Activated naive CD8-positive, alpha-beta T cell treated with anti-CD3 and anti-CD28 coated beads, Interleukin-2, amount 10 ng/mL, durations not matched to agents 7 days and 5 days (primary cell): ENCODE measurements at places on chromosomes 4 and X.

- no peak for DNase-seq
- no peak overlapping the region for H3K27ac ChIP-seq
- H3K4me3 ChIP-seq: no peak overlapping the region
- H3K27me3 ChIP-seq: no peaks in the 10 kb centered on the region
- H3K36me3 ChIP-seq: peaks cover 2% of the 10 kb centered on the region
- H3K4me1 ChIP-seq: no peaks in the 10 kb centered on the region
These were observed 109.9 kb downstream of the AFF2 start for GRCh38 chrX:148610328-148610698.

DNA sequence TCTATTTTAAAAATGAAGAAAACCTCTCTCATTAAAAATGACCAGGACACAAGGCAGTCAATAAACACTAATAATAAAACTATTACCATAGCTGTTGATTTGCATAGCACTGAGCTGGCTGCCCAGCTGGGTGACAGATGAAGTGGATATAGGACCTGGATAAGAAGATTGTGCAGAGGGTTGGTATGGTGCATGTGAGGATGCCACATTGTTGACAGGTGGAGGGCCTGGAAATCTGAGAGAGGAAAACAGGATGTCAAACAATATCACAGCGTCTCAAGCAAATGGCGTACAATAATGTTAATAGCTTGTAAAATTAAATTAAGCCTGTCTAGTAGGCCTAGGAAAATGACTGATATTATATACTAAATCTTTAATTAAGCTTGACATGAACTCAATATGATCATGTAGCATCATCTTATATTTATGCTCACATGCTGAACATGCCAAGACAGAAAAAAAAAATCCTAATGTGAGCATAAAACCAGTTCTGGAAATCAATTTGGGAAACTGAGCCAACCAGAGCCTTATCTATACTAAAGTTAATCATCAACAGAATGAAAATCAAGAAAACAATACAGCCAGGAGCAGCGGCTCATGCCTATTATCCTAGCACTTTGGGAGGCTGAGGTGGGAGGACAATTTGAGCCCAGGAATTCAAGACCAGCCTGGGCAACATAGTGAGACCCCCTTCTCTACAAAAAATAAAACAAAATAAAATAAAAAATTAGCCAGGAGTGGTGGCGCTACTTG is 18.6 kb downstream of the SEC24D start:
- H3K27me3 ChIP-seq: no peaks in the 10 kb centered on the region
- H3K27ac ChIP-seq: no peak overlapping the region
- H3K4me1 ChIP-seq: no peaks in the 10 kb centered on the region
- H3K4me3 ChIP-seq: no peak overlapping the region
- DNase-seq: no peak

GRCh38 chr4:13529128-13529919 is 15.0 kb downstream of the NKX3-2 start:
- no peak for DNase-seq
- peaks cover 2% of the 10 kb centered on the region for H3K36me3 ChIP-seq
- H3K4me1 ChIP-seq: peaks cover 23% of the 10 kb centered on the region
- peaks cover 91% of the 10 kb centered on the region for H3K27me3 ChIP-seq
- peak overlapping the region; percentile 70 for H3K27ac ChIP-seq

DNA sequence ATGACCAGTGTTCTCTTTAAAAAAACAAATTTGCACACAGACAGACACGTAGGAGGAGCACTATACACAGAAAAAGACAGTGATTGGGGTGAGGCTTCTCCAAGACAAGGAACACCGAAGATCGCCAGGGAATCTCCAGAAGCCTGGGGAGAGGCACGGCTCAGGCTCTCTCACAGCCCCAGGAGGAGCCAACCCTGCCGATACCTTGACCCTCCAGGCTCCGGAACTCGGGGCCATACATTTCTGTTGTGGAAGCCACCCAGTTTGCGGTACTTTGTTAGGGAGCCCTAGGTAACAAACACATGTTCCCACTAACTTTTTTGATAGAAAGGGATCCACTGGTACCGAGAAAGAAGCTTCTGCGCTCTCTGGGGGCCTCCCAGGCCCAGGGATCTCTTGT is 55.8 kb downstream of the DCTD start:
- H3K4me3 ChIP-seq: no peak overlapping the region
- DNase-seq: no peak
- H3K27ac ChIP-seq: no peak overlapping the region
- no peaks in the 10 kb centered on the region for H3K27me3 ChIP-seq
- H3K4me1 ChIP-seq: peaks cover 3% of the 10 kb centered on the region

DNA sequence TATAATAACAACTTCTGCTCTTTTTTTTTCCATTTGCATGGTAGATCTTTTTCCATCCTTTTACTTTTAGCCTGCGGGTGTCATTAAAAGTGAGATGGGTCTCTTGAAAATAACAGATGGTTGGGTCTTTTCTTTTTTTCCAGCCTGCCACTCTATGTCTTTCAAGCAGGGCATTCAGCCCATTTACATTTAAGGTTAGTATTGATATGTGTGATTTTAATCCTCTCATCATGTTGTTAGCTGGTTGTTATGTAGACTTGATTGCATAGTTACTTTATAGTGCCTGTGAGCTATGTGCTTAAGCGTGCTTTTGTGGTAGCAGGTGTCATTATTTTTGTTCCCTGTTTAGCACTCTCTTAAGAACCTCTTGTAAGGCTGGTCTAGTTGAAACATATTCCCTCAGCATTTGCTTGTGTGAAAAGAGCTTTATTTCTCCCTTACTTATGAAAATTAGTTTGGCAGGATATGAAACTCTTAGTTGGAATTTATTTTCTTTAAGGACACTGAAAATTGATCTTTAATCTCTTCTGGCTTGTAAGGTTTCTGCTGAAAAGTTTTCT is 326.1 kb downstream of the SH3BGRL start:
- H3K4me3 ChIP-seq: no peak overlapping the region
- H3K36me3 ChIP-seq: no peaks in the 10 kb centered on the region
- H3K27ac ChIP-seq: no peak overlapping the region
- no peak for DNase-seq

DNA sequence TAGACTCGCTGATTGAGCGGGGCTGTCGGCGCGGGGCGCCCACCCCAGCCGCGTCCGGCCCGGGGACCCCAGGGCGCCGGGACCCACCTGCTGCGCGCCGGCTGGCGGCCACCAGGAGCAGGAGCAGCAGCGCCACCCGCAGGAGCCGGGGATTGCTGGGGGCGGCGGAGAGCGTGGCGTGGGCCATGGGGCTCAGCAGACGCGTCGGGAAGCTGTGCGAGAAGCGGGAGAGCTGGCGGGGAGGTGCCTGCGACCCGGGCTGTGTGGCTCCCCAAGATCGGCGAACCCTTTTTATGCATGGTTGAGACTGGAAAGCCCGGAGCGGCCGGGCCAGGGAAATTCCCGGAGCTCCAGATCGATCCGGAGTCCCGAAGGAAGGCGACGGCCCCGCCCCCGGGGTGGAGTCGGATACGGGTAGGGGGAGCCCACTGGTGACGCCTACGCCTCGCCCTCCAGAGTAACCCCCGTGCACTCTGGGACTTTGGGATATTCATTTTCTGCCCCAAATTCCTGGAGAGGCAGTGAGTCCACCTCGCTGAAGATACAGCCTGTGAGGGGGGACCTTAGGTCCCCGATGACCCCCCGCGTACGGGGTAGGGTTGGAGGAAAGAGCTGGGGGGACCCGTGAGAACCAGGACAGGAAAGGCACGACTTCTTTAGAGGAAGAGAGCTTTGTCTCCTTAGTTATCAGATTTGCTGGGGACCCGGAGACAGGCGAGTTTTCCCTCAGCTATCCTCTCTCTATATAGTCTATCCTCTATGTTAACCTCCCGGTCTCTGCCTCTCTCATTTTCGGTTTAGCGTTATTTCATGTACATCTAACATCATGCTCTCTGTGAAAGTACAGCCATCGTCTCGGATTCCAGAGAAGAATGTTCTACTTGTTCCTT is at the start of gene CXCL3:
Gene CXCL3, minus strand, starts transcription at position 265 of the 890 bp plus-strand sequence. Its CDS starts 78 bp downstream, at position 187.
- peaks cover 6% of the 10 kb centered on the region for H3K4me1 ChIP-seq
- DNase-seq: peak; percentile 36
- H3K27ac ChIP-seq: no peak within 1 kb of the TSS
- no peaks in the 10 kb centered on the region for H3K36me3 ChIP-seq

DNA sequence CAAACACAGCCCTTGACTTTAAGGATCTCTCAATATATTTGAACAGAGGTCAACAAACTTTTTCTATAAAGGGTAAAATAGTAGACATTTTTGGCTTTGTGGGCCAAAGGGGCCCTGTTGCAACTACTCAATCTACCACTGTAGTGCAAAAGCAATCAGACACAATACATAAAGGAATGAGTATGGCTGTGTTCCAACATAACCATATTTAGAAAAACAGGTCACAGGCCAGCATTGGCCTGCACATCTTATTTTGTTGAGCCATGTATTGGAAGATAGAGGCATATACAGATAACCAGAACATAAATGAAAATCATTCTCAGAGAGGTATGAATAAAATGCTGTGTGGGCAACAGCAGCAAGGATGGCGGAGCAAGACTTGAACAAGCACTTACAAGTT is 49.8 kb downstream of the MID1 start:
- H3K36me3 ChIP-seq: no peaks in the 10 kb centered on the region
- H3K27ac ChIP-seq: no peak overlapping the region
- no peaks in the 10 kb centered on the region for H3K27me3 ChIP-seq
- H3K4me1 ChIP-seq: no peaks in the 10 kb centered on the region
- no peak for DNase-seq

DNA sequence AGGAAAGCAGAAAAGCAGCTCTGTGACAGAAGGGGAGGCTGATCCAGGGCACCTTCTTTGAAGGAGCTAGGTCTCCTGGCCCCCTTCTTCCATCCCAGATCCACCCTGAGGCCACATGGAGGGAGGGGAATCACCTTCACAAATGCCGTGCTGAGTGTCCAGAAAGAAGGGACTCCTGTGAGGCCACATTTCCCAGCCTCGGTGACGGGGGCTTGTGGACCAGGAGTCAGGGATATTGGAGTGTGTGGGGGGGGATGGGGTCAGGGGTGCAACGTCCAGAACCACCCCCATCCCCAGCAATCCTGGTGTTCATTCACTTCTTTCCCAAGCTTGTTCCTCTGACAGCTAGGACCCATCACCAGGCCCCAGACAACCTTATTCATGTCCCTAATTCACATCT is 4.7 kb downstream of the TIMM17B start:
- H3K4me1 ChIP-seq: peaks cover 18% of the 10 kb centered on the region
- peak overlapping the region; percentile 35 for H3K4me3 ChIP-seq
- H3K27ac ChIP-seq: no peak overlapping the region
- DNase-seq: no peak

GRCh38 chrX:9293051-9293496 is 171.8 kb upstream of the TBL1X start:
- no peak overlapping the region for H3K4me3 ChIP-seq
- H3K4me1 ChIP-seq: no peaks in the 10 kb centered on the region
- no peaks in the 10 kb centered on the region for H3K36me3 ChIP-seq
- H3K27me3 ChIP-seq: peaks cover 3% of the 10 kb centered on the region

GRCh38 chrX:115467961-115468360 is 93.0 kb upstream of the PLS3 start:
- no peaks in the 10 kb centered on the region for H3K4me1 ChIP-seq
- H3K27ac ChIP-seq: no peak overlapping the region
- H3K27me3 ChIP-seq: no peaks in the 10 kb centered on the region
- H3K36me3 ChIP-seq: no peaks in the 10 kb centered on the region
- DNase-seq: no peak

- H3K27me3 ChIP-seq: no peaks in the 10 kb centered on the region
- no peak for DNase-seq
- H3K36me3 ChIP-seq: no peaks in the 10 kb centered on the region
- no peak overlapping the region for H3K4me3 ChIP-seq
- H3K4me1 ChIP-seq: no peaks in the 10 kb centered on the region
These were observed 72.0 kb upstream of the MED14 start for GRCh38 chrX:40807384-40807783.

- no peak overlapping the region for H3K4me3 ChIP-seq
- no peak overlapping the region for H3K27ac ChIP-seq
These were observed 91.0 kb upstream of the BCOR start for GRCh38 chrX:40188573-40189417.

- H3K27ac ChIP-seq: no peak overlapping the region
- H3K4me3 ChIP-seq: no peak overlapping the region
- DNase-seq: no peak
These were observed 76.4 kb downstream of the JAKMIP1 start for GRCh38 chr4:6123976-6124375.

- H3K27me3 ChIP-seq: no peaks in the 10 kb centered on the region
- no peak for DNase-seq
- peaks cover 38% of the 10 kb centered on the region for H3K36me3 ChIP-seq
- H3K4me1 ChIP-seq: no peaks in the 10 kb centered on the region
These were observed 12.4 kb upstream of the NAP1L5 start for GRCh38 chr4:88709989-88710388.

GRCh38 chrX:14363728-14364127 is 165.6 kb upstream of the GLRA2 start:
- no peaks in the 10 kb centered on the region for H3K27me3 ChIP-seq
- DNase-seq: no peak
- H3K36me3 ChIP-seq: no peaks in the 10 kb centered on the region
- no peak overlapping the region for H3K4me3 ChIP-seq

- peaks cover 16% of the 10 kb centered on the region for H3K4me1 ChIP-seq
- H3K4me3 ChIP-seq: no peak overlapping the region
- no peak for DNase-seq
- no peaks in the 10 kb centered on the region for H3K27me3 ChIP-seq
- H3K27ac ChIP-seq: no peak overlapping the region
- H3K36me3 ChIP-seq: peaks cover 4% of the 10 kb centered on the region
These were observed 46.2 kb downstream of the SLC9A7 start for GRCh38 chrX:46712764-46713163.

DNA sequence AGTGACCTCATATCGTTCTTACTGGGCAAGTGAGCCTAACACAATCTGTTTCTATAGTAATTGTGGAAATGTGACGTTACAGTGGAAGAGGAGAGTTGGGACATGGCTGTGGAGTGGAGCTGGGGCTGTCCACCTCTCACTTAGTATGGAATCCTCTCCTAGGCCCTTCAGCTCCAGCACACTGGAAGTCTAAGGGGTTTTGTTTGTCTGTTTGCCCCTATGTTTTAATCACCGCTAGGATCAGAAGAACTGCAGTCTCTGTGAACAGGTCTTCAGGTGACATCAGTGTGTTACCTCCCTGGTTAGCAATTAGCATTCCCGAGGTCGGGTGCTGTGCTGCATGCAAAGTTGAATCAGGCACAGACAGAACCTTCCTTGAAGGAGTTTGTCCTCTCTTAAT is 49.3 kb upstream of the CLDN34 start:
- no peaks in the 10 kb centered on the region for H3K36me3 ChIP-seq
- no peak overlapping the region for H3K4me3 ChIP-seq
- no peaks in the 10 kb centered on the region for H3K4me1 ChIP-seq

DNA sequence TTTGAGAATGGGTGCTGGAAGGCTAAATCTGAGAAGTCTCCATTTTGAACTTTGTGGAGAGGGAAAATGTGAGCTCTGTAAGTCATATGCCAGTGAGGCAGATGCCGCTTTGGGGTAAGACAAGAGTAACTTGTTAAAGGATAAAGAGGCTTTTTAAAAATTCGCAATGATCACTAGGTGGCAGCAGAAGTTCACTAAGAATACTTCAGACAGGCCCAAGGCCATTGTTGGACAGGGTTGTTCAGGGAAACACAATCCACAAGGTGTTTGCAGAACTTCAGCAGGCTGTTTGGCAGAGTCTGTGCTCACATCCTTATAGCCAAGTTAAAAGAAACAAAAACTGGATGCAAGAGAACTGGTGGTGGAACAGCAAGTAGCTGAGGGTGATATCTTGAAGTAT is 13.7 kb upstream of the PIGA start:
- no peaks in the 10 kb centered on the region for H3K36me3 ChIP-seq
- peaks cover 4% of the 10 kb centered on the region for H3K4me1 ChIP-seq
- no peak for DNase-seq
- H3K27me3 ChIP-seq: peaks cover 6% of the 10 kb centered on the region
- no peak overlapping the region for H3K4me3 ChIP-seq
